ENCODE measurements at places on chromosomes 3 and 15.
A peak's percentile ranks its signal among the peaks of the same experiment; 100 is the strongest.

GRCh38 chr3:46472736-46473135 is 8.0 kb upstream of the LTF start:
- no peak for DNase-seq

- no peak for DNase-seq
Observed at GRCh38 chr3:86029590-86029989, 961.4 kb downstream of the VGLL3 start.

GRCh38 chr15:66356077-66356358 is 467 bp downstream of the TIPIN start:
- DNase-seq = no peak

GRCh38 chr15:73723191-73723590 is 30.0 kb downstream of the INSYN1 start:
- DNase-seq = no peak

DNA sequence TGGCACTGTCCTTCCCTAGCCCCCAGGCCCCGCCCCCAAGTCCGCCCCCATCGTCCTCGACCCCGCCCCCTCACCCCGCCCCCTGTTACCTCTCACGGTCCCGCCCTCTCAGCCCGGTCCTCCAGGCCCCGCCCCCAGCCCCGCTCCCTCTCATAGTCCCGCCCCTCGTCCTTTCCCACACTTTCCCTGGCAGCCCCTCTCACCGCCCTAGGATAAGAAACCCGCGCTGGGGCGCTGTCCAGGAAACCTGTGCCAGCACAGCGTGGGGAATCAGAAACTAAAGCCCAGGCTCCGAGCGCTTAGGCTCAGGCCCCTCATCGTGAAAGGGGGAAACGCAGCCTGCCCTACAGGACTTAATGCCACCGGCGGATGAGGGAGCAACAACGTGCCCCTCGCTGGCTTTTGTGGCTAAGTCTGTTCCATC is 20.9 kb downstream of the TRPM1 start:
- DNase-seq = no peak

- no peak for DNase-seq
Observed at GRCh38 chr3:149203758-149204157, 17.9 kb downstream of the CP start.

DNA sequence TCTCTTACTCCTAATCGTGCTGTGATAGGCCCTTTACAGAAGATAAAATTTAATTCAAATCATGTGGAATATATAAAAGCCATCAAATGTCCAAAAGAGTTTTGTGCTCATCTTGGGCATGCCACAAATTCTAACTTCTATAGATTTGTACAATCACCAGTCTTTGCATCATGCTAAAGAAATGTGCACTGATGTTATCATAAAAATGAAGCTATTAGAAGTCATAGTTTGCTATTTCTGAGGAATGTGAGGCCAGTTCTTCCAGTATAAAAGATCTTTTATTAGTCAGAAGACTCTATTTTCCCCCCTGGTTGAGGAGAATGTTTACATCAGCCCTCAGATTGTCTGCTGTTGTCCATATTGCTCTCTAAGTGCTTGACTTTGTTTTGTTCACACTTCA is 2.1 kb upstream of the ANXA2 start:
- no peak for DNase-seq

DNA sequence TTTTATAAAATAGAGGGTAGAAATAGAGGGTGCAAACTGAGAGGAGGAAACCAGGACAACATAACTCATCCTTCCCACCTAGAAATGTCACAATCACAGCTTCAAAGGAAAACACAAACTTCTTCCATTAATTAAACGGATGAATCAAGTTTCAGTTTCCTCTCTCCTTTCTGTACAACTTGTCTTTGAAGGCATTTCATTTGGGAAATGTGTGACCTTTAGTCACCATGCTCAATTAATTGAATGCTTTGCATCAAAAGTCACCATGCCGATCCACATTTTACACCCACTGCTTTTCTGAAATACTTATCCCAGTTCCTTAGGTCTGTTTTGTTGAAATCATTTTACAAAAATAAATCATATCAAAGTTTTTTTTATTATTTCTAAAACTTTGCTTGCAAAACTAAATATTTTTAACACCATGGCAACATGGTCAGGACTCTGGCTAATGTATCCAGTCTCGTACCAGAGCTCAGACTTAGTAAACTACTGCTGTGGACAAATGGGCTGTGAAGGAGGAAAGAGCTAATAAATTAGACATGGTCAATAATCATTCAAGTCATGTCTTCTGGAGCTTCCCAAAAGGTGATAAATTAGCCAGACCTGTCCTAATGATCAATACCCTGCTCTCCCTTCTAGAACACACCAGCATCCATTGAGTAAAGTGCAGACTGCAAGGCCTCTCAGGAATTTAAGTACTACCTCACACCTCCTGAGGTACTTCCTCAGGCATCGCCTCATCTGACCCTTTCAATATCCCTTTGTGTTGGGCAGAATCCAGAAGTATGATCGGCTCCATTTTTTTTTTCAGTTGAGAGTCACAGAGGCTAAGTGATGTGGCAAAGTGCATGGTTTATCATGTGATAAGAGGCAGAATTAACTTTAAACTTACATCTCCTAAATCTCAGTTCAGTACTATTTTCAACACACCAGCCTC is 161.3 kb downstream of the GREM1 start:
- DNase-seq = no peak

- no peak for DNase-seq
Observed at GRCh38 chr3:172320468-172320867, 127.8 kb downstream of the GHSR start.

- DNase-seq = no peak
Observed at GRCh38 chr15:62887113-62887570, 155.4 kb upstream of the TPM1 start.

- DNase-seq = peak; percentile 29
Observed at GRCh38 chr3:21645121-21645897, 105.7 kb downstream of the ZNF385D start.

GRCh38 chr15:60912984-60913697 is 316.0 kb downstream of the RORA start:
- DNase-seq = no peak

GRCh38 chr15:42836251-42836650 is 84.3 kb downstream of the TTBK2 start:
- DNase-seq = no peak

DNA sequence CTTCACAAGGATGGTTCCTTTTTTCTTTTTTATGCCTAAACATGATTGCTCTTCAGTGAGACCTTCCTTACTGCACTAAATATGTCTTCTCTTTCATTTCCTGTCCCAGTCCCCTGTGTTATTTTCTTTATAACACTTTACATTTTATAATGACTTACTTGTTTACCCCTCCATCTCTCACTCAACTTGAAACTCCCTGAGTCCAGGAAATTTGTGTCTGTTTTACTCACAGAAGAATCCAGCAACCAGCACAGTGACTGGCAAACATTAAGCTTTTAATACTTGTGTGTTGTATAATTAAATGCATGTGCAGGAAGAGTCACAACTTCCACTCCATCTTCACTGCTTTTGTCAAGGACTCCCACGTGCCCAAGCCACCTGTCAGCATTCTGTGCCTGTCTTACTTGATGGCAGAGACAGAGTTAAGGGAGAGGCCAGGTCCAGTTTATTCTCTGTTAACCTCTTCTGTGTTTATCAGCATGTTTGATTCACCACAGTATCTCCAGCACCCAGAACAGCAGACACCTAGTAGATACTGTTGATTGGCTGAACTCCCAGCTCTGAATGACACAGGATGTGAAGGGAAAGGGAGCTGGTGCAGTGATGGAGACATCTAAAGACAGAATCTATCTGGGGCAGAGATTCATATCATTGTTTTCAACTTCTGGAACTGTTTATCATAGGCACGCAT is 42.8 kb downstream of the SSR3 start:
- DNase-seq = no peak

- DNase-seq = no peak
Observed at GRCh38 chr3:102926618-102927017, 491.8 kb downstream of the ZPLD1 start.

GRCh38 chr3:14989943-14990779 is 42.8 kb downstream of the NR2C2 start:
- DNase-seq = no peak

DNA sequence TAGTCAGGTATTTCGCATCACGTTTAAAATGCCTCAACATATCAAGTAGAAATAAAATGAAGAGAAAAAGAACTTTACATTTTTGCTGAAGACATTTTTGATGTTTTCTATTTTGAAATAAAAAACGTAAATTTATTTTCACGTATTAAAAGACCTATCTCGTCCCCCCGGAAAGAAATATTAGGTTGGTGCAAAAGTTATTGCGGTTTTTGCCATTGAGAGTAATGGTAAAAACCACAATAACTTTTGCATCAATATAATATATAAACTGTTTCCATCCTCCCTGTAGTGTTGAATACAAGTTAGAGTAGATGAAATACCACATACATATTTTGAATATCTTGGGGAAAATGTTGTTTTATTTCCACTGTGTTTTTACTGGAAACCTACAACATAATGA is 11.2 kb upstream of the ANO10 start:
- no peak for DNase-seq

- DNase-seq = no peak
Observed at GRCh38 chr3:4928277-4928789, 50.9 kb upstream of the BHLHE40 start.

- no peak for DNase-seq
Observed at GRCh38 chr15:74845581-74845980, 2.6 kb upstream of the ULK3 start.

DNA sequence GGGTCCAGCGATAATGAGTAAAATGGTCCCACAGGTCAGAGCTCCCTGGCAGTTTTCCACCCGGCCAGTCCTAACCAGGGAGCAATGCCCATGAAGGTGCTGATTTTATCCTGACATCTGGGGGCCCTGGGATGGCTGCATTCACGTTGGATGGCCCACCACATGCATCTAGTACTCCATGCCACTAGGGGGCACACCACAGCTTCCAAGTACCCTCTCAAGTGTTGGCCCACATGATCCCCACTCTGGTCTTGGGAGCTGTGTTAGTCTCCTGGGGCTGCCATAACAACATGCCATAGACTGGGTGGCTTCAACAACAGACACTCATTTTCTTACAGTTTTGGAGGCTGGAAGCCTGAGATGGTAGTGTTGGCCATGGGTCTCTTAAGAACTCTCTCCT is 225.5 kb downstream of the SLCO3A1 start:
- DNase-seq = peak; percentile 43

GRCh38 chr15:36469311-36469966 is 110.0 kb upstream of the CDIN1 start:
- DNase-seq = no peak

DNA sequence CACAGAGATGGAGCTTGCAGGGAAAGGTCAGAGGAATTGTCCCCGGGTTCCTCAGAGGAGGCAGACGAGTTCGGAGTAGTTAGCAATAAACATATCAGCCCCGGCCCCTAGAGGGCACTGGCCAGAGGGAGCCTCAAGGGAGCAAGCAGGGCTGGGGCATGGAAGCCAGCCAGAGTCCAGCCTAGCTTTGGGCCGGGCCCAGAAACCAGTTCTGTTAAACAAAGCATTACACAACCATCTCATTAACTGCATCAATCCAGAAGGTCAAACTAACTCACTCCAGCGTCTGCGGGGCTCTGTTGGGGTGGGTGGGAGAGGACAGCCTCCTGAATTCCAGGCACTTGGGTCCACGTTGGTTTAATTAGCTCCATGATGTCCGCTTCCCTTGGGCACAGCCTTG is 41.0 kb upstream of the IREB2 start:
- DNase-seq = no peak
